Stimulated activated CD4-positive, alpha-beta T cell treated with anti-CD3 and anti-CD28 coated beads, Interleukin-1b, Interleukin-23, amount 100 ng/mL, for 4 hours (primary cell): ENCODE measurements at places on chromosomes 7 and 10.

DNA sequence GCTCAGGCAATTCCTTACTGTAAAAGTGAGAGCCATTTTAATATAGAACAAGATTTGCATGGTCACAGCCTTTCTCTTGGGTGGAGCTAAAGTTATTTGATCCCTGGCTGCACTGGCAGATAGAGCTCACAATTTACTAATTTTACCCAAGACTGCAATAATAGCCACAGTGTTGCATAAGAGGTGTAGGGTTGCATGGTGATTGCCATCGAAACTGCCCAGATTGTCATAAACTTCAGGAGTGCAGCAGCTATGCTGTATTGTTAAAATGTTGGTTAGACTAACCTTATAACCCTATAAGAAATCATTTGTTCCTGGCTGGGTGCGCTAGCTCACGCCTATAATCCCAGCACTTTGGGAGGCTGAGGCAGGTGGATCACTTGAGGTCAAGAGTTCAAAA is 50.0 kb downstream of the VCL start:
- DNase-seq: no peak

DNA sequence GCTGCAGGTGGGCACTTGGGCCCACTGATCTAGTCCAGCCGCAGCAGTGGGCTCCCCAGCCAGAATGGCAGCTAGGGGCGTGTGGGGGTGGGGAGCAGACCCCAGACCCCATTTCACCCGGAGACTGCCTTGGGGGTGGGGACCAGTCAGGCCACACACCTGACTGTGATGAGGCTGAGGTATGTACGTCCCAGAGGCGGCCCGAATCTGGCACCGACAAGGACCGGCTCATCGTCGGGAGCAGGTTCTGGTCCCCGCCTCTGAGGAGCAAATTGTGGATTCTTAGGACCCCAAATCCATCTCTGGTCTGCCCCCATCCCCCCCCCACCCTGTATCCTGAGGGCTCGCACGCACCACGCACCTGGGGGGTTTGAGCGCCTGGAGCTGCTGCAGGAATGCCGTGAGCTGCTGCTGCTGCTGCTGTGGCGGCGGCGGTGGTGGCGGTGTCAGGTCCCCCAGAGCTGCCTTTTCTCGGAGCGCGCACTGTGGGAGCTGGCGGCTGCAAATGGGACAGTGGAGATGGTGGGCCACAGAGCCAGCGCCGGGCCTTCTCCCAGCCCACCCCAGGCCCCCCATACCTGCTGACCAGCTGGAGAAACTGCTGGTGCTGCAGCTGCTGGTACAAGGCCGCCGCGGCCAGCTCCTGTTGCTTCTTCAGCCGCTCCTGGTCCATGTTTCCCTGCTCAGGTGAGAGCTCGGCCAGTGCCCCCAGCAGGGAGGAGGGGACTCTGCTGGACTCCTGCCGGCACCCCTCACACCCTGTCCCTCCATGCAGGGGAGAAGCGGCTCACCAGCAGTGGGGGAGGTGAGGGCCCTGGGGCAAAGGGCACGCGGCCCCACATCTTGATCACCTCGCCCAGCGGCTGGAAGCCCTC is 10.2 kb downstream of the GIGYF1 start:
- DNase-seq: no peak

GRCh38 chr7:132705146-132705545 is 128.9 kb upstream of the PLXNA4 start:
- DNase-seq: no peak

GRCh38 chr7:99752356-99752755 is 17.4 kb upstream of the CYP3A7 start:
- no peak for DNase-seq

- DNase-seq: no peak
Observed at GRCh38 chr10:29120216-29120615, 168.7 kb upstream of the LYZL1 start.

- DNase-seq: no peak
Observed at GRCh38 chr7:117011419-117012260, 58.3 kb downstream of the ST7 start.
